Naive thymus-derived CD8-positive, alpha-beta T cell (primary cell): ENCODE measurements at places on chromosomes 11 and 22.

DNA sequence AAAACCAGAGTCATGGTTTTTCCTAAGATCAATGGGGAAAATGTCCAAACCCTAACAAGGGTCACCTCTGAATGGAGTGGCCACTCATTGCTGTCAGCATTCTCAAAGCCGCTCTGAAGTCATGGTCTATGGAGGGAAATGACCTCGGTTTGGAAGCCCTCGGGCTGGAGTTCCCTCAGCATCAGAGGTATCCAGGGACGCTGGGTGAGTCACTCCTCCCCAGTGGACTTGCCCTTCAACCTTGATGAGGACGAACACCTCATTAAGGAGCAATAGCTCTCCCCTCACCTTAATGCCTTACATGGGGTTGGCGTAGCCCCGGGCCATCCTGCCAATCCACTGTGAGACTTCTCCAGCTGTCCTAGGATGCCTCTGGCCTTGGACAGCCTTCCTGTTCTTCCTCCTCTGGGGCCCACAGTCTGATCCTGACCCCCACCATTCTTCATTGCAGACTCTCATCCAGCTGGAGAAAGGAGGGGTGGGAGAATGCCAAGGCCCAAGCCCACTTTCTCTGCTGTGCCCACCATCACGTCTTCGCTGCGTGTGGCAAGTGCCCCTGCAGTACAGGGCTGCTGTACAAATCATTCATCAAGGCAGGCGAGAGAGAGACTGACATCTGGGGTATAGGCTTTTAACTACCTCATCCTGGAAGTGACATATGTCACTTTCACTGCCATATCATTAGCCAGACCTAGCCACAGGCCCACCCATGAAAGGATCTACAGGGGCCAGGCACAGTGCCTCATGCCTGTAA, 25.4 kb upstream of the MYH9 start:
- DNase-seq, result no peak

DNA sequence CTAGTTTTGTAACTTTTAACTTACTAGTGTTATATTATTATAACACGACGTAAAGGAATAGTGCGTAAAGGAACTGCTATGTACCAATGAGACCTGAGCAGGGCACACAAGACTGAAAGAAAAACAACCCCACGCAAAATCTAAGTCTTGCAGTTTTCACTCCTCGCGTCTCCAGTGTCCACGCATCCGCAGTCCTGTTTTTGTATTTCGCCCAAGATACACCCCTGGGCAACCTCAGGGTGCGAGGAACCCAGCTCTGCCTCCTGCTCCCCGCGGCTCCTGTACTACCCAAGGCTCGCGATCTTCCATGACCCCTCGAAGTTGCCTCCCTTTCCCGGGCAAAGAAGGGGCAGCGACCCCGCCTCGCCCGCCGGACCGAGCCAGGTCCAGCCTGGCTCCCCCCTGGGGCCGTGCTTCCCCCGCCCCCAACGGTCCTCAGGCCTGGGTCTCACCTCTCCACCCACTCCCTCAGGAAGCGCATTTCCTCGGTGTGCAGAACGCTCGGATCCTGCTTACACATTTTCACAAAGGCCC, 393 bp downstream of the ST13 start:
- DNase-seq, result peak; percentile 64

GRCh38 chr11:123143921-123144320, 51.1 kb downstream of the CLMP start:
- no peak for DNase-seq

- DNase-seq, result no peak
Measured at GRCh38 chr11:121311373-121311772, 18.8 kb downstream of the SC5D start.

GRCh38 chr11:68667511-68668500, 16.5 kb upstream of the GAL start:
- DNase-seq, result no peak

DNA sequence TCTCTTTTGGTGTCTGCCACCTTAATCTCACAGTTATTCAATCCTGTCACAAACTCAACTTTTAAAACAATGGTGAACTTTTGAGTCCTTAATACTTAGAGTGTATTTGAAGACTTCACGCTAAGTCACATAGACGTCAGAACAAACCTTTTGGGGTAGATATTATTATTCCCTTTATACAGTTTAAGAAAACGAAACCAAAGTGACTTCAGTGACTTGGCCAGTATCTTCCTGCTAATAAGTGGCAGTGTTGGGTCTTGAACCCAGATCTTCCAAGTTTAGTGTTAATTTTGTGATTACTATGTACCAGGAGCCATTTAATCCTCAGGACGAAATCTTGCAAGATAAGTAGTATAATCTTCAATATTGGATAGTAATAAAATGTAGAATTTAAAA, 691 bp downstream of the CEP295 start:
- DNase-seq, result no peak

GRCh38 chr11:74325649-74326645, 14.5 kb upstream of the P4HA3 start:
- DNase-seq, result no peak

DNA sequence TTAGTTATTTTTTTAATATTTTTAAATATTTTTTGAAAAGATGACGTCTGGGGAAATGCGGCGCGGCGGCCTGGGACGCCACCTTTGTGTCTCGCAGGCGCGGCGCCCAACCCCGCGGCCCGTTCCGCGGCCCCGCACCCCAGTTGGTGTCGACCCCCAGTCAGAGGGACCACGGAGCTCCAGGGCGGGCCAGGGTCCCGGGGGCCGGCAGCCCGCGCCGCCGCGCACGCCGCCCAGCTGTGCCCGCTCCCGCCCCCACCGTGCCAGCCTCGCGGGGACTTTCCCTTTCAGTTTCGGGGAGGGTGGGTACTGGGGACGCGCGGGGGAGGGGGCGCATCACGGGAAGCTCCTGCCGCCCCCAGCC, 1.6 kb downstream of the CCND1 start:
- DNase-seq, result peak; percentile 19

- peak; percentile 55 for DNase-seq
Measured at GRCh38 chr22:46053563-46054090, 76.7 kb upstream of the WNT7B start.

GRCh38 chr22:46604306-46604690, 15.9 kb upstream of the GRAMD4 start:
- DNase-seq, result peak; percentile 12

GRCh38 chr11:31106968-31107576, 262.5 kb downstream of the DCDC1 start:
- peak; percentile 27 for DNase-seq

GRCh38 chr22:39486951-39487825, 14.9 kb upstream of the MIEF1 start:
- DNase-seq, result no peak

DNA sequence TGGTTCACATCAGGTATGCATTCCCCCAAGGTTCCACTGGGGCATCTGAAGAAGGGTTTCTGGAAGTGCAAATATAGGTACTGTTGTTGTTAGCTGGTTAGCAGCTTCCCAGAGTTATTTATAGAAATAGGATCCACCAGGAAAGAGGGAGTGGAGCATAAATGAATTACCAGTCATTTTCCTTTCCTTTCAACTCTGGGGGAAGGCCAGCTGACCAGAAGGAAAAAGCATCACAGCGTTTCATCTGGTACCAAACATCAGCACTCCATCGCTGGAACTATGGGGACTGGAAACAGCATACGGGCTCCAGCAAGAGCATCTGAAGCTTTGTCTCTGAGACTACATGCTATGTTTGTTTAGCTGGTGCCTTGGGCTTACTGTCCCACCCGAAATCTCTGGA, 378.2 kb upstream of the NARS2 start:
- DNase-seq, result no peak

GRCh38 chr22:43110927-43111623, 525 bp downstream of the BIK start:
- peak; percentile 51 for DNase-seq

DNA sequence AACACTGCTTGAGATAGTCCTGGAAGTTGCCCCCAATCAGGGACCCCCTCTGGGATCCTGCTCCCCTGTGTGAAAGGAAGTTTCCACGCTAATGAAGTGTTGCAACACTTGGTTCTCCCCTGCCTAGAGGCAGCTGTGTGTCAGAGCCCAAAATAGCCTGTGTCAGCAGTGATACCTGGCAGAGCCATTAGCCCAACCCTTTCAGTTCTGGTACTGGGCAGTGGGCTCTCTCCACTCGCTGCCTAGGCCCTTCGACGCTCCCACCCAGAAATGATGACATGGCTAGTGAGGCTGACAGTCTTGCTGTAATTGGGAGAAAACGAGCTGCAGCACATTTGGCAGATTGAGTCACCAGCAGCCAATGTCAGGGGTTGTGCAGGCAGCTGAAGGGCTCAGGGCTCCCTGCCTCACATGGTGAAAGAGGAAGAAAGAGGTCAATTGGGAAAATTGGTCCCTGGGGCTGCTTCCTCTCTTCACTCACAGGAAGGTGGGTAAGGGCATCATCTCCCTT, 1.4 kb upstream of the NXF1 start:
- no peak for DNase-seq

DNA sequence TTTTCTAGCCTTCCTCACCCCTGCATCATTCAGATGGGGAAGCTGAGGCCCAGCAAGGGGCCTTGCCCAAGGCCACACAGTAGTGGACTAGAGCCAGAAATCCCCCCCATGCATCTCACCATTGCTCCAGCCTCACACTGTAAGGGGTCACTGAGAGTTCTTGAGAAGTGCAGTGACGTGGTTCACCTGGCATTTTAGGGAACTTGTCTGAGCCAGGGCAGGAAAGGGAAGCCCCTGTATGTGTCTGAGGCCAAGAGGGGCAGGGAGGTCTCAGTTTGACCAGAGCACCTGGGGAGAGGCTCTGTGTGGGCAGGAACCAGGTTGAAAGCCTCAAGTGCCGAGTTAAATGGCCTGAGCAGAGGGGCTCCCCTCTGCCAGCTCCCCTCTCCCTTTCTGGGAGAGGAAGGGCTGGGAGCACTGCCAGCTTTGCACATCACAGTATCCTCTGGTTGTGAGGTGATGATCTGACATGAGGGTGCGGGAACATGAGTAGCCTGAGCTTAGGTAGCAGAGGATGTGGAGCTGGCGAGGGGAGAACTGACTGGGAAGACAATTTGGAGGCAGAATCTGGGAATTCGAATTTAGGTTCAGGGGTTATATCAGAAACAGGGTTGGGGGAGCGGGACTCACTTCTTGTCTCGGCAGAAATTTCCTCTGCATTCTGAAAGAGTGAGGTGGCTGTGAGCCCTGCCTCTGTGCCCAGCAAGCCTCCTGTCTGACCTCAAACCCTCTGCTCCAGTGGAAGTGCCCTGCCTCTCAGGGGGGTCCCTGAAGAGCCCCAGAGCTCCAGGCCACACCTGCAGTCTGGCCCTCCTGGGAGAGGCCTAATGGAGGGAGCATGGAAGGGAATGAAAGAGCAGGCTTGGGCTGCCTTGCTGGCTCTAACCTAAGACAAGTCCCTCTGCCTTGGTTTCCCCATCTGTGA, 14.6 kb downstream of the ARHGEF17 start:
- no peak for DNase-seq

- DNase-seq, result no peak
Measured at GRCh38 chr11:45918962-45919675, 1.4 kb upstream of the PEX16 start.

GRCh38 chr22:32987081-32987631, 71.0 kb downstream of the SYN3 start:
- DNase-seq, result no peak

GRCh38 chr11:94154095-94154856, 25.6 kb downstream of the PANX1 start:
- no peak for DNase-seq

- no peak for DNase-seq
Measured at GRCh38 chr22:22976033-22976922, 88.7 kb downstream of the IGLL5 start.

DNA sequence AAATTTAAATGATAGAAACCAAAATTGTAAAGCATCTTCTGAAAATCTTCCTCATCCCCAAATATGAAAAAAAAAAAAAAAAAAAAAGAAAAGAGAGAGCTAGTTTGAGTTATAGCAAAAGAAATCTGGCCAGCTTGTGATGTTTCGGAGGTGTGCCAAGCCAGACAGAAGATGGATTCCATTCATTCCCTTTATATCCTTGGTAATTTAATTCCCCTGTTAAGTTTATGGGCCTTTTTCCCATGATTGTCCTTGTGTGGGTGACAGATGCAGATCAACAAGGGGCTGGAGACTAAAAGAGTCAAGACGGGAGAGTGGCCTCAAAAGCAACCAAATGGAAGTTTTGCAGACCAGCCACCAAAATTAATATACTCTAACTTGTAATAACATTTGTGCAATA, 47.6 kb upstream of the PARVA start:
- DNase-seq, result no peak

DNA sequence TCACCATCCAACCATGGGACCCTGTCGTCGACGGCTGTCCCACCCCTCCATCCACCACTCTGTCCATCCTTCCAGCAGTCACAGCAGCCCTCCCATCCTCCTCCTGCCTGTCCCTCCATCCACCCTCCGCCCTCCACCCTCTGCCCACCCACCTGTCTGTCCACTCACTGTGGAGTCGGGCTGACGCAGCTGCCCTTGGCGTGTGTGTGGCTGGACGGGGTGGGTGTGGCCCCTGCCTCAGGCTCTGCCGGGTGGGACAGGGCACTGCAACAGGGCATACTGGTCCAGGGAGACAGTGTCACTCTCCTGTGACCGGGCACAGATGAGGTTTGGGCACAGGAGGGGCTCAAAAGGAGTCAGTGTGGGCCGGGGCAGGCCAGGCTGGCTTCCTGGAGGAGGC, 1.9 kb downstream of the PKP3 start:
- no peak for DNase-seq

- no peak for DNase-seq
Measured at GRCh38 chr11:109390752-109391151, 31.2 kb upstream of the C11orf87 start.

DNA sequence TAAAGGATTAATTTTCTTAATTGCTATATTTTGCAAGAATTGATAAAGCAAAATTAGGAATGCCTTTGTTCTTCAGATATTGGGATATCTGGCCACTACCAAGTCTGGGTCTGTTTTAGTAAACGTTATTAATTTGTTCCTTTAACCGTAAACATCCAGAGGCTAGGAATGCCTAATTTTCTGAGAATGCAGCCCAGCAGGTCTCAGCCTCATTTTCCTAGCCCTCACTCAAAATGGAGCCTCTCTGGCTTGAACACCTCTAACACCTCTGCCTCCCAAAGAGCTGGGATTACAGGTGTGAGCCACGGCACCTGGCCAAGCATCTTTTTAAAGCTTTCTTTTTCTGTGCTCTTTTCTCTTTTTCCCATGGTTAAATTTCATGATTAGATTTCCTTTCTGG, 18.4 kb downstream of the TMEM135 start:
- no peak for DNase-seq

DNA sequence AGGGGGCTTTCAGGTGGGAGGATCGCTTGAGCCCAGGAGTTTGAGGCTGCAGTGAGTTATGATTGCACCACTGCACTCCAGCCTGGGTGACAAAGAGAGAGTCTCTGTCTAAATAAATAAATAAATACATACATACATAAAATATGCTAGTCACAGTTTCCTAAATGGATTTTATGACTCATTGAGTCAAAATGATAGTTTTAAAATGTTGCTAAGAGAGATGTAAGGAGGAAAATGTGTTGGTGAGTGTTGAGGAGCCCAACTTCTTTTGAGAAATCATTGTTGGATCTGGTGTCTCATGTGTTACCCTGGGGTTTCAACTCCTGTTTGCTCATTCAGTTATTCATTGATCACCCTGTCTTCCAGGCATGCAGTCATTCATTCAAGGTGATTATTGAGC, 21.0 kb downstream of the PARVB start:
- DNase-seq, result no peak
